ENCODE measurements at places on chromosomes 16 and 17.
A peak's percentile ranks its signal among the peaks of the same experiment; 100 is the strongest.

GRCh38 chr17:40901981-40902474, 17.0 kb upstream of the KRT20 start:
- peak; percentile 79 for DNase-seq

DNA sequence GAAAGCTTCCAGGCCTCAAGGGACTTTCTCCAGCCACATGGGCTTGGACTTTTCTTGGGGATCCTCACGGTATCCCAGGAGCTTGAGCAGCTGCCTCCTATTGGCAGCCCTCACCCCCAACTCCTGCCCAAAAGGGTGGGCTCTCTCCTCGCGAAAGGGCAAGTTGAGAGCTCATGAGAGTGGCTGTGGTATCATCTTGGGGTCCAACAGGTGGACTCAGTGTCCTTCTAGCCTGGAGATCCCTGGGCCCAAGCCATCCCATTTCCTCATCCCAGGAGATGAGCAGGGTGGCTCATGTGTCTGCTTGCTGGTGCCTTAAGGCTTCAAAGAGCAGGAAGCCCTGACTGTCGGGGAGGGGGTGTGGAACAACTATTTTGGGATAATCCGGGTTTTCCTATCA, 17.7 kb downstream of the TBX4 start:
- DNase-seq: no peak

GRCh38 chr16:10579965-10580882, at the start of gene EMP2:
EMP2 (minus strand) TSS chr16:10580598; CDS start chr16:10547617, 32,981 bp downstream.
- DNase-seq: no peak

DNA sequence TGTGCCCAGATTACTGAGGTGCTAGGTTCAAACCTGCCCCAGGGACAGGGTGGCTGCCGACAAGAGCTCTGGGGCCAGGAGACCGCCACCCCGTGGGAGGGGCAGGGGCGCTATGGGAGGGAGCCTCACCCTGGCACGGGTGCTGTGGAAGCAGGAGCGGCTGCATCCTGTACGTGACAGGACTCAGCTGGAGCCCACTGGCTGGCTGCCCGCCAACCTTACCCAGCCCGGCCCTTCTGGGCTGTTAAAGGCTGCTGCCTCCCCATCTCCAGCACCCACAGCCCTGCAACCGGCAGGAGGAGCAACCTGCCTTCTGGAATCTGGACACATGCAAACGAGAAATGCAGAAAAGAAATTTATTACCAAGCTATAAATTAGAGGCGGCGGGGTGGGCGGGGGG, 11.2 kb downstream of the PAM16 start:
- DNase-seq: peak; percentile 94

GRCh38 chr17:80036715-80037477, 454 bp downstream of the CCDC40 start:
- peak; percentile 76 for DNase-seq

DNA sequence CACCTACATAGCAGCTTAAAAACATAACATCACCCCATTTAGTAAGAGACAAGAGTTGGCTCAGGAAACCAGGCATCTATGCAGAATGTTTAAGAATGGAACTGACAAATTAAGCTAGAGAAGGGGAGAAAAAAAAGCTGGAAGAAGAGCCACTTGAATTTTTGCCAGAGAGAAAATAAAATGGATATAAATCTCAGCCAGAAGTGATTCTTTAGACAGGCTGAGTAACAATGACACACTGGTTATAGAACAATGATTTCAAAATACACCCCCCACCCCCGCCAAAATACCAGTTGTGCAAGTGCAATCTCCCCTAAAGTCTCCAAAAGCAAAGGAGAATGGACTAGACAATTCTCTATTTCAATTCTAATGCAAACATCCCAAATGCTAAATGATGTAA, 22.4 kb downstream of the LSM12 start:
- no peak for DNase-seq

GRCh38 chr17:15918261-15918660, 26.7 kb upstream of the ADORA2B start:
- DNase-seq: no peak

DNA sequence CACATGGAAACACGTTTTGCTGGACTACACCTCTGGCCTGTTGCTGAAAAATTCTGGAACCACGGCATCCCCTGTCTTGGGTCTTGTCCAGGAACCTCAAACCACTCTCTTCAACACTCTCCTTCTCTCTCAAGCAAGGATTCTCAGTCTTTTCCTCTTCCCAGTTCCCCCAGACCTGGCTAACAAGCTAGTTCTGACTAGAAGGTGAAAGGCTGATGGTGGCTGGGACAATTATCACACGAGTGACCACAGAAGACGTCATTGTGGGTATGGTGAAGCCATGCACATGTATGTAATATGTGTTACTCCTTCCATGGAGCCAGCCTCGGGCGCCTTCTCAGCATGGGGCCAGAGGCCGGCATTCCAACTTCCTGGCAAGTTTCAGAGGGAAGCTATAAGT, 123.0 kb downstream of the CDYL2 start:
- DNase-seq: no peak

GRCh38 chr17:7046127-7046724, 2.3 kb upstream of the SLC16A11 start:
- peak; percentile 21 for DNase-seq

DNA sequence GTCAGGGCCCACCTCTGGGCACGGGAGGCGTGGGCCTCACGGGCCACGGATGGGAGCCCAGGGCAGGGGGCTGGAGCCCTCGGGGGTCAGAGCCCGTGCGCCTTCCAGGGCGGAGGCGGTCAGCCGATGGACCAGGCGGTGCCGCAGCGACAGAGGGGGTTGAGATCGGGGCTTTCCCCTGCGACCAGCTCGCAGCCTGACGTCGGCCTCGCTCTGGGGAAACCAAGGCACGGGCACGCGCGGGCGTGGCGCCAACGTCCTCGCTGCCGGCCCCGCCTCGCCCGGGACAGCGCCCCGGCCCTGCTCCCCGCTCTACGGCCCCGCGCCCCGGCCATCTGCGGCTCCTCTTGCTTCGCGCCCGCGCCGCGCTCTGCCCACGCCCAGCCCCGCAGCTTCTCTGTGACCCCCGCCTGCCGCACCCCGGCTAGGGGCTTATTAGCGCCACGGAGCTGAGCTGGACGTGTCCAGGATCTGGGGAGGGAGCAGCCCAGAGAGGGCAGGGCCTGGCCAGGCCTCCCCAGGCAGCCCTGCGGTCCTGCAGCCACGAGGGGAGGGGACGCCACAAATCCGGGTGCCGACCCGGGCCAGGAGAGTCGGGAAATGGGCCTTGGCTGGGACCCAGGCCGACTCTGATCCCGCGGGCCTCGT, 13.5 kb downstream of the ACTG1 start:
- DNase-seq: no peak

- no peak for DNase-seq
These were observed 1.5 kb downstream of the MXRA7 start for GRCh38 chr17:76709077-76709950.

DNA sequence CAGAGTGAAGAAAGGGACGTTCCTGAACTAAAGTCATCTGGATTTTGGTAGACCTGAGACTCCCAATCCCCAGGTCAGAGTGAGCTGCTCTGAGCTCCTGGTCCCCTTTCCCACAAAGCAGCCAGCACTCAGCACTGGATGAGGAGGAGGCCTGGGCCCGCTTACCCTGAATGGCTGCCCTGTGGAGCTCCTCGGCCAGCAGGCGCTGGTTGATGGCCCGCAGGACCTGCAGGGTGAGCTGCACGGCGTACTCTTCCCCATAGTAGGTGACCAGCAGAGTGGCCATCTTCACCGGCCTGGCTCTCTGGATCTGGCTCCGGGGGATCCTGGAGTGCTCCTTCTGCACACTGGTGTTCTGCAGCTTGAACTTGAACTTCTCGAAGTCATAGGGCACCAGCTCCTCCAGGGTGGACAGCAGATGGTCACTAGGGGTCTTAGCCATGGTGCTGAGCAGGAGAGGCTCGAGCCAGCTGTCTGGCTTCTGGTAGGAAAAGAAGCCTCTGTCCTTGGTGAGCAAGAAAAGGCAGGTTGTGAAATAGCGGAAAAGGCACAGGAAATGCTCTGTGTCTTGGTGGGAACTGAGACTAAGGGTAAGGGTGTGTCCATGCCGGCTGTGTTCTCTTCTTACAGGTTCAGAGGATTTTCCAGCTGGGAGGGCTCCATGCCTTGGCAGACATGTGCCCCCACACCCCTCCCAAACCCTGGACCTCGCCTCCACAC, at the start of gene MEFV:
Gene MEFV (minus strand): TSS at position 488 of the 720 bp plus-strand sequence. CDS start 46 bp downstream, at position 442.
- no peak for DNase-seq

GRCh38 chr17:55757659-55758058, 6.8 kb downstream of the PCTP start:
- no peak for DNase-seq

DNA sequence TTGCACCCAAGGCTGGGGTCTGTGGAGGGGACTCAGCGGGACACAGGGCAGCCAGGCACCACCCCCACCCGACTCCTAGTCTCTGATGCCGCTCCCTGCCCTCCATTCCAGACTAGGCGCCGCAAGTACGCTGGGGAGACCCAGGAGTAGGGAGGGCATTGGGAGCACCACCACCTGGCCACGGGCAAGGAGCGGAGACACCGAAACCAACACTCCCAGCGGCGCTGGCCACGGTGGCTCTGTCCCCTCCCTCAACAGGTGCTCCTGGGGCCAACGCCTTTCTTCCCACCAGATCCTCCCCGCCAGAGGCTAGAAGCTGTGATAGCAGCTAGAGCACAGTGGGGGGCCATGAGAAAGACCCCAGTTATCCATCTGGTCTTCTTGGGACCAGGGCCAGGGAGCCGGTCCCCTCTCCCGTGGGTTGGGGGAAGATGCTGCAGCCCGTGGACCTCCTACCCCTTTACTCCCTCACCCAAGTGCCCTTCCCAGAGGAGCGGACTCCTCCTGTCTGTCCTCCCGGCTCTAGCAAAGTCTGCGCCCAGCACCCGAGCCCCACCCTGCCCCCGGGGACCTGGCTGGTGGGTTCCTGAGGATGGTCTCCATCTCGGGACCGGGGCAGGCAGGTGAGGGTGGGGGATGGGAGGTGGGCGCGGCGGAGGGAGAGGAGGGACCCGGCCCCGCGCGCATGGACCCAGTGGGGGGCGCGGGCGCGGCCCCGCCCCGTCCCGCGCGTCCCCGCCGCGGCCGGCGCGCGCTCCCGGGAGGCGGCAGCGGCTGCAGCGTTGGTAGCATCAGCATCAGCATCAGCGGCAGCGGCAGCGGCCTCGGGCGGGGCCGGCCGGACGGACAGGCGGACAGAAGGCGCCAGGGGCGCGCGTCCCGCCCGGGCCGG, at the start of gene SYNGR3:
Gene SYNGR3 (plus strand): TSS at position 762 of the 892 bp plus-strand sequence. CDS start 133 bp downstream, outside the sequence.
- peak; percentile 39 for DNase-seq

DNA sequence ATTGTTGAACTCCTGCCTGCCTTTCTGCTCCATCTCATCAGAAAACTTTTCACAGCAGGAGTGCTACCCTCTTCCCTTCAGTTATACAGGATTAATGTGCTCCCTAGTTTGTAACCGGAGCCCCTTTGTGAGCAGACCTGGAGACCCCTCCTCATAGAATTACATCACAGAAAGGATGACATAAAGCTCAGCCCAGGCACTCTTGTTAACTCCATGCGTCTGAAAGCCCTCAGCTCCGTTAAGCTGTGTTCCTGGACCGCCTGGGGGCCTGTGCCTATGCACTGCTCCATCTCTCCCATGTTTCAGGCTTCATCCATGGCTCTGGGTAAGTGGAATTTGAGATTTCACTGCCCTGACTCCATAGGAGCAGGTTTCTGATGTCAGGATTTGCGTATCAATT, 7.6 kb downstream of the WSCD1 start:
- DNase-seq: no peak

GRCh38 chr16:28526201-28527099, 12.3 kb downstream of the NUPR1 start:
- no peak for DNase-seq

- DNase-seq: no peak
These were observed 515 bp downstream of the SUMO2 start for GRCh38 chr17:75182319-75182568.

DNA sequence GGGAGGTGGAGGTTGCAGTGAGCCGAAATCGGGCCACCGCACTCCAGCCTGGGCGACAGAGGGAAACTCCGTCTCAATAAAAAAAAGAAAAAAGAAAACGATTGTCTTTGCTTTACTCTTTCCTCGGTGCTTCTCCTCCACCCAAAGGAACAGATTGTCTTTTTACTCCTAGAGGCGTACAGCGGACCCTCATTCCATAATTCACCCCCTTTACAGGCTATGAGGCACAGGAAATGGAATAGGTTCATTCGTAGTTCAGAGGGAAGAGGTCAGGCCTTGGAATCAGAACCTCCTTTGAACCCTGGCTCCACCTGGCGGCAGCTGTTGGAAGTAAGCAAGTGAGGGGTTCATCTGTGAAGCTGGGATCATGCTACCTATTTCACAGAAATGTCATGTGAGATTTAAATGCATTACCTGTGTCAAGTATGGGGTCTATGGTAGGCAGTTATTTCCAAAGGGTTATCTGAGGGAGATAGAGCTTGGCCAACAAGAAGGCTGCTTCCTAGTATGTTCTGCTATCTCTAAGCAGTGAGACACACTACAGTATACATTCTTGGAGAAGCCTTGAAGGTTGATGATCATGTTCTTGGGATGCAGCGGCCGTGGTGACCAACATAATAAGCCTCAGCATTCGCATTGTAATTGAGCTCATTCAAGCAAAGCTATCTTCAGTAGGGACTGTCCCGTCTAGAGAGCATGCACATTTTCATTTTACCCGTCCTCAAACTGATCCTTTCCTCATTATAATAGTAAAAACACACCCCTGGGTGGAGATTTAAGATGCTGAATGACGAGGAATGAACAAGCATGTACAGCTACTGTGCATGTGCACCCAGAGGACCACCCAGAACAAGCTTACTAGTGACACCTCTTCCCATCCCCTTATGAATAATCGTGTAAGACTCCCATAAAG, 18.7 kb upstream of the ZNF689 start:
- DNase-seq: peak; percentile 51

DNA sequence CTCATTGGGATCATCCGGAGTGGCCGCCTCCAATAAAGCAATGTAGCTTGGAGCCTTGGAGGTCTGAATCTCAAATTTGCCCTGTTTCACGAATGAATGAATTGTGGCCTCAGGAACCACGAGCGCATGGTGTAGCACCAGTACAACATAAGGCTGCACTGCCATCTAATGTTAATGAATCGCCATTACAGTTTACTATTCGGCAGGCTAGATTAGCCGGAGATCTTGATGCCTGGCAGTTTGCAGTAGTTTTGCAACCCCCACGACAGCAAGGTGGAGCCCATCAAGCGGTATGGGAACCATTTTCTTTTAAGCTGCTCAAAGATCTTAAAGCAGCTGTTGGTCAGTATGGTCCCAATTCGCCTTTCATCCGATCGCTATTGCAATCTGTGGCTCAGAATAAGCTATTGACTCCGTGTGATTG, 18.8 kb downstream of the ALOX15B start:
- peak; percentile 61 for DNase-seq

GRCh38 chr16:57548408-57548807, 6.0 kb downstream of the ADGRG5 start:
- no peak for DNase-seq

DNA sequence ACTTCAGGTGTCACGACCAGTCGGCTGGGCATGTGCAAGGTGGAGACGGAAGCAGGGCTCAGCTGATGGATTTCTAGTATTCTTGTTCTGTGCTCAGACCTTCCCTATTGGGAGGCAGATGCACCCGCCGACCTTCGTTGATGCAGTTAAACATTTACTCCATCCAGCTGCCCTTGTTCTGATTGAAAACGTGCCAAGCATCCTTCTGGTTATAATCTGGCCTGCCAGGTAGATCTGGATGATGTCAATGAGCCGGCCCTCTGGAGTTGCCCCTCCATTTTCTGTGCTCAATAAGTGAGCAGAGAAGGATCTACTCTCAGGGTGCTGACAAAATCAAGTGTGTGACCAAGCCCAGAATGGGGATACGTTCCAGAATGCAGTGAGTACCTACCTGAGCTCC, 38.3 kb downstream of the CCDC182 start:
- peak; percentile 8 for DNase-seq
